ENCODE measurements at places on chromosomes 1 and 21.

DNA sequence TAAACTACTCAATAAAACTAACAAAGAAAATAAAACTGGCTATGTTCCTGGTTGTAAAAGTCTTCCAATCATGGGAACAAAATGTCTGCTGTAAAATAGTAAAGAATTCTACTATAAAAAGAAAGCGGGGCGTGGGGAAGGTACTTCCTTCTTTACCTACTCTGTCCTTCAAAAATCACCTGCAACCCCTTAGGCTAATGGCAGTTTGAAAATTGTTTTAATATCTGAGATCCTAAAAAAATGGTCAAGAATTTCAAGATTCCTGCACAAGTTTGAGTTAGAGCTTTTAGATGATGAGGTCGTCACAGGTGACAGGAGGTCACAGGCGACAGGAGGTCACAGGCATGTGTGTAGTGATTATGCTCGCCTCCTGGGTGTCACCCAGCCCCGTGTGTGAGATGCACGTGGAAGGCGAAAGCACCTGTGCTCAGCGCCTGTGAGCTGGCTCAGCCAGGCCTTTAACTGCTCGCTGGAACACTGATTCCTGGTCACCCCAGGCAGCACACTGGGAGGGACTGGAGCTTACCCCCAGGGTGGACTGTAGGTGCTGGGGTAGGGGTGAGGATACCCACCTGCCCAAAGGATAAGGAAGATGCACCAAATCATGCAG, 18.6 kb upstream of the TMPRSS2 start:
- no peak for DNase-seq

- no peak for DNase-seq
Measured at GRCh38 chr1:18166341-18166740, 58.7 kb downstream of the IGSF21 start.

- no peak for DNase-seq
Measured at GRCh38 chr1:3558036-3558726, 53.1 kb downstream of the MEGF6 start.

- DNase-seq = no peak
Measured at GRCh38 chr21:45199201-45199600, 88.5 kb downstream of the POFUT2 start.

- DNase-seq = no peak
Measured at GRCh38 chr1:151984313-151984956, 9.2 kb downstream of the S100A10 start.

DNA sequence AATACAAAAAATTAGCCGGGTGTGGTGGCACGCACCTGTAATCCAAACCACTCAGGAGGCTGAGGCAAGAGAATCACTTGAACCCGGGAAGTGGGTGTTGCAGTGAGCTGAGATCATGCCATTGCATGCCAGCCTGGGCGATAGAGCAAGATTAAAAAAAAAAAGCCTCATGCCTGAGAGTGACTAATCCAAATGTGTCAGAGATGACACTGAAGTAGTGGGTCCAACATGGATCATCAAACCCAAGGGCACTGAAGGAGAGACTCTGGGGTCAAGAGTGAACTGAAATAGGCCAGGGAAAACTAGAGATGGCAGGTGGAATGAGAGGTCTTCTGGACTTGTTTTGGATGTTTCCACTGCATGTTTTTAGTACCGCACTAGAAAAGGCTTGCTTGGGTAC, 10.2 kb upstream of the CACHD1 start:
- no peak for DNase-seq

DNA sequence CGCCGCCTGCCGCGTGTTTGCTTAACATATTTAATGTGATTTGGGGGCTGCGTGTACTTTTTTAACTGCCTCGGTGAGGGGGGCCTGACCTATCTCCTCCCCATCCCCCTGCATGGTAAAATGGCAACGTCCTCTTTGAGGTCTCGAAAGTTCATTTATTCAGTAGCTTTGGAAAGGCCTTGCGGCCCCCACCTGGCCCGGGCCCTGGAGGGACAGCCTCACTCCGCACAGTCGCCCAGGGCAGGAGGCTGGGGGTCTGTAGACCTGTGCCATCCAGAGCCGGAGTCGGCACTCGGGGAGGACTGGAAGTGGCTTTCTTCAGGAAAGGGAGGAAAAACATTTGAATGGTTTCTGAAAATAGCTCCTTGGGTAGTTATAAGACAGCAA, 38.0 kb upstream of the ACTRT2 start:
- DNase-seq = peak; percentile 55

DNA sequence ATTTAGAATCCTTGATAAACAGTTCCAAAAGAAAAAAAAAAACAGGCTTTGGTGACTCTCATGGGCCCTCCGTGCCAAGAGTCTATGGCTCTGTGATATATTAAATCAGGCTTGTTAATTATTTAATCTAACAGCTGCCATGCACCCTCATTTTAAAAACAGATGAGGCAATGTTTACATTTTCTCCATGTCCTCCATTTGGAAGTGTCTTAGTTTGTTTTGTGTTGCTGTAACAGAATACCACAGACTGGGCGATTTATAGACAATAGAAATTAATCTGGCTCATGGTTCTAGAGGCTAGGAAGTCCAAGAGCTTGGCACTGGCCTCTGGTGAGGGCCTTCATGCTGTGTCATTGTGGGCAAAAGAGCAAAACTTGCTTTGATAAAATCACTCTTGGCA, 58.0 kb downstream of the B3GALT5 start:
- DNase-seq = no peak

GRCh38 chr1:192639607-192640368, 3.8 kb downstream of the RGS13 start:
- DNase-seq = no peak

DNA sequence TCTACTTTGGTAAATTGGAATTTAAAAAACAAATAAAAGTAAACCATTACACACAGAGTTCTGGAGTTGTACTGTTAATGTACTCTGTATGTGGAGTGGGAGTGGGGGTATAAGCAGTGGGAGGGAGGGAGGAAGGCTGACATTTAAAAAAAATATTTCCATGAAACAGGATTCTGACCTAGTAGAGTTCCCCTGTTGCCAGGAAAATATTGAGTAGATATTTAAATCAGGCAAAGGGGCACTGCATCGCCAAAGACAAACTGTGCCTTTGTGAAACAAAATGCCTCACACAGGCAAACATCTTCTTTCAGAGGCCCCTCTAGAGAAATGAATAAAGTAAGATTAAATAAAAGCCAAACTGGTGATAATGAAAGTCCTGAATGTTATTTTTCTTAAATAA, 87.8 kb downstream of the ERG start:
- no peak for DNase-seq

DNA sequence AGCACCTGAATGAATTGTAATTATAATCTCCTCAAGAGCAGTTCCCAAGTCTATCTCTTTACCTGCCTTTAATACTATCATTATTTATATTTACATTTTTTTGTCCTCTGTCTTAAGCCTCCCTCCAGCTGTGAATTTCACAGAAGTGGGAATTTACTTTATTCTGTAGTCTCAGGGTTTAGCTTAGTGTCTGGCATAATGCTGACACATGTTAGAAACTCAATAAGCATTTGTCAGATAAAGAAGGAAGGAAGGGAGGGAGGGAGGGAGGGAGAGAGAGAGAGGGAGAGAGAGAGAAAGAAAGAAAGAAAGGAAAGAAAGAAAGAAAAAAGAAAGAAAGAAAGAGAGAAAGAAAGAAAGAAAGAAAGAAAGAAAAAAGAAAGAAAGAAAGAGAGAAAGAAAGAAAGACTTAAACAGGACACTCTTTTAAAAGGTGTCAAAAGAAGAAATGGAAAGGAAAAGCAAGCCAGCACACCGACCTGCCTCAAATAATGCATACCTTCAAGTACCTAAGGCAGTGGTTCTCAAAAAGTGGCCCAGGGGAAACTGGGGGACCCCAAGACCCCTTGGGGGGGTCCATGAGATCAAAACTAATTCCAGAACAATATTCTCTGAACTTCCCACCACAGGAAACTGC, 1.8 kb upstream of the PGLYRP4 start:
- no peak for DNase-seq

DNA sequence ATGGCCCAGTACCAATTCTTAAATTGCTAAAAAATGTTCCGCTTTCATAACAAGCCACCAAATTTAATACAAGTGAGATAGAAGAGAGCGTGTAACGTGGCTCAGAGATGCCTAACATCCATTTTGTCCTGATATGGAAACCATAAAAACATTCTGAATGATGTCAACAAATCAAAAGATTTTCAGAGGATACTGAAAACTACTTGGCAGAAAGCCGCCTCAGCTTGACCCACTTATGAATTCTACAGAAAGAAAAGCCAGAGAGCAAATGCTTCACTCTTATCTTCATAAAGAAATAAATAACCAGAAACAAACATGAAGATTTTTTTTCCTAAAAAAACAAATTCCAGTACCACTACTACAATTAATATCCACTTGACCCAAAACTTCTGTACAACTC, 41.2 kb downstream of the OMA1 start:
- no peak for DNase-seq

- no peak for DNase-seq
Measured at GRCh38 chr21:46627726-46628125, 7.7 kb upstream of the PRMT2 start.

DNA sequence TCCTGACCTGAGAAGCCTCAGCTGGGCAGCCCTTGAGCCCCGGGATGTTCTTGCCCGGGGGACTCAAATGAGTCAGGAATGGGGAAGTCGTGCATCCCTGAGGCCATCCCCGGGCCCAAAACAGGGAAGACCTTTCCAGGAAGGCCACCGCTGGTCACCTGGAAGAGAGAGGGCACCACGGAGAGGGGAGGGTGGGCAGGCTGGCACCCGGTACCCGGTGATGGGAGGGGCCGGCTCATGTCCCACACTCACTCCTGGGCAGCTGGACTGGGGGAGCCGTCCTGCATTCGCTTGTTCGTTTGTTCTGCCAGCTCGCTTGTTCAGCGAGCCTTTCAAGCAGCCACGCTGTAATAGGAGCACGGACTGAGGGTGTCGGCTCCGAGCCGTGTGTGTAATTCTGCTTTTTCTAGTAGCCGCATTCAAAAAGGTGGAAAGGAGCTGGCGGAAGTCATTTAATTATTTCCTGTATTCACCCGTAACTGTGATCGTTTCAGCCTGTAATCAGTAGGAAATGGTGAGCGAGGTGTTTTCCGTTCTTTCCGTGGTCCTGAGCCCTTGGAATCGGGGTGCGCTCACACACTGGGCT, 48.4 kb upstream of the CCDC27 start:
- no peak for DNase-seq

GRCh38 chr1:188930382-188930781, 1547.3 kb downstream of the BRINP3 start:
- no peak for DNase-seq

DNA sequence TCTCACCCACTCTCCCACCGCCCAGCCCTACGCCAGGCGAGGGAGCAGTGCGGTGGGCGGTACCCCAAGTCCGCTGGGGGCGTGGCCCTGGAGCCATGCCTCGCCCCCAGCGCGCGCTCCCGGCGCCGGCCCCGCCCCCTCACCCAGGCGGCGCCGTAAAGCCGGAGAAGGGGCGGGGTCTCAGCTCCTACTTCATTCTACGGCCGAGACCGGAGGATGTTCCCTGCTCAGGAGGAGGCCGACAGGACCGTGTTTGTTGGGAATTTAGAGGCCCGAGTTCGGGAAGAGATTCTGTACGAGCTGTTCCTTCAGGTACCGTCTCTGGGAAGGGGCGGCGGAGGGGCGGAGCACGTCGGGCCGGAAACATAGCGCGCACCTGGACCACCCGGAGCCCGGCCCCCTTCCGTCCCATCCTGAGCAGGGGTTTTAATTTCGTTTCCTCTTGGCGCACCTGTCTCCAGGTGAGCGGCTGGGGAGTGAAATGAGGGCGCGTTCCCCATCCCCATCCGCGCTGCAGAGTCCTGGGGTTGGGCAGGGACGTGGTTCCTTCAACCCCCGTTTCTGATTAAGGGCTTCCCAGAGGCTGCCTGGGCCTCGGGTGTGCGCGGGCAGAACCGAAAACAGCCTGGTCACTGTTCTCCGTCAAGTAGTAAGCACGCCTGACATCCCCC, at the start of gene RBM11:
TSS of gene RBM11 (plus strand) at position 187 of the 671 bp plus-strand sequence. CDS start at position 217, 30 bp downstream.
- peak; percentile 92 for DNase-seq

GRCh38 chr1:96995351-96995750, 273.8 kb downstream of the PTBP2 start:
- no peak for DNase-seq

DNA sequence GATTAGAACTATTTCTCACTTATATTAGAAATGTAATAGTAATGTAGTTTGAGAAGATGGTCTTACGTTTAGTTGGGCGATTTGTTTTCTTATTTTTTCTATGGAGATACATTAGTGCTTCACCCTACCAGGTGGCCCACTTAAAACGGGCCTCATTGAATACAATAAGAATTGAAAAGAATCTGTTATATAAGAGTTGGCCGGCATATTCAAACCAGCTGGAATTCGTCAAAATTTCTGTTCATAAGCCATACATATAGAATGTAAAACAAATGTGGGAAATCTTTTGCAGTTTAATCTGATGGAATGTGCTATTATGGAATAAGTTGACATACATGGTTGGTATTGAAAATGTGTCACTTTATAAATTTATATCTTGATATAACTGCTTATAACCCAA, 96.4 kb upstream of the C1orf105 start:
- no peak for DNase-seq

DNA sequence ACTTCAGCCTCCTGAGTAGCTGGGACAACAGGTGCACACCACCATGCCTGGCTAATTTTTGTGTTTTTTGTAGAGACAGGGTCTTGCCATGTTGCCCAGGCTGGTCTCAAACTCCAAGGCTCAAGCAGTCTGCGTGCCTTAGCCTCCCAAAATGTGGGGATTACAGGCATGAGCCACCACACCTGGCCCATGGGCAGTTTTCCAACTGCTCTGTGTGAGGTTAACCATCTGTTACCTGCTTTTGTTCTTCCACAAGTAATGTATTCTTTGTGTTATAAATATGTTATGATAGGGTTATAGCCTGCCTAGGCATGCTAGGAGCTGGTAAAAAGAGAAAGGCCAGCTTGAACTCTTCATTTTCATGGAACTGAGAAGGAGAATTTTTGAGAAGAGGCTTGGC, 30.7 kb downstream of the TUFT1 start:
- DNase-seq = no peak

GRCh38 chr1:208071435-208072031, 160.6 kb upstream of the CD34 start:
- no peak for DNase-seq

DNA sequence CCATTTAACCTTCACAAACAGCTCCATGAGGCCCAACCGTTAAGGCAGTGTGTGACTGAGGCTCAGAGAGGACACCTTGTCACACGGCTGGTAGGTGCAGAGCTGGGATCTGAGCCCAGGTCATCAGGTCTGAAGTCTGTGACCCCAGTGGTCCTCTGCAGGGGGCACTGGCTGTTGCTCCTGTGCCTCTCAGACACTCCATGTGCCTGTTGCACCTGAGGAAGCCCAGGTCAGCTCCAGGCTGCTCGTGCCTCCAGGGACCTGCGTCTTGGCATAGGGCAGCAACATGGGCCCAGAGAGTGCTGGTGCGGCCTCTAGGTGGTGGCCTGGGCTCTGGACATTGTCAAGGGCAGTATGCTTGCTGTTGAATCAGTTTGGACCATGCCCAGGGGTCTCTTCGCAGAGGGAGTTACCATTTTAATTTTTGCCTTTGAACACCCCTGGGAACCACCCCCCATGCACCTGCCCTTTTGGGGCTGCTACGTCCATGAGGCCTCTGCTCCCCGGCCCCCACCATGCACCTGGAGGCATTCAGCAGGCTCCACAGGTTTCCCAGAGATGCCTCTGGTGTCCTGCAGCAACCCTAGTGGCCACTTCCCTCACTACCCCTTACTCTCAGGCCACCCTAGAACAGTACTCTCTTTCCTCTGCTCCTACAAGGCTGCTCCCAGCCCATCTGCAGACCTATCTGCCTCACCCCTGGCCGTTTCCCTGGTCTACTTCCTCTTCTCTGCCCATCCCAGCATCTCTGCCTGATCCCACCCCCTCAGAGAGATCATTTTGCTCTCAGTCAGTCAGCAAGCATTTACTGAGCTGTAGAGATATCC, 25.2 kb upstream of the EPS8L3 start:
- peak; percentile 74 for DNase-seq

All from spleen (tissue), 13 donors.